NCI-H1930 (cell line): ENCODE measurements at places on chromosomes 2 and 18.

GRCh38 chr18:37483221-37483971 lies 82.2 kb downstream of the CELF4 start:
- DNase-seq: no peak

DNA sequence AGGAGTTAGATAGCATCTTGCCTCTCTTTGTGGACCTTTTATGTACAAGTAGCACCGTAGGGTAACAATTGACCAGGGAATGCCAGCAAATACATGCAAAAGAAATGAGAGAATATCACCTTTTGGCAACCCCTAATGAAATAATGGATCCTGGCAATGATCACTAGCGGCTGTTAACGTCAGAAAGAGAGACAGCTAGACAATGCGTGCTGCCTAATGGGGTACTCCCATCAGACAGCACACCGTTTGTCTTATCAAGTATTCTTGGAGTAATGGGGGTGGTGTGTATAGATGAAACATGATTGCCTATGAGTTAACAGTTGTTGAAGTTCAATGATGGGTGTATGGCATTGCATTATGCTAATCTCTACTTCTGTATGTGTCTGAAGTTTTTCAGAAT lies 1.6 kb downstream of the ELAC1 start:
- DNase-seq: no peak

- DNase-seq: no peak
Observed at GRCh38 chr2:118845522-118846441, 1.7 kb downstream of the EN1 start.

- DNase-seq: no peak
Observed at GRCh38 chr2:101753720-101754490, 56.4 kb downstream of the MAP4K4 start.
